ENCODE measurements at places on chromosomes 6 and 20.

GRCh38 chr6:158384671-158385110 is 72.4 kb downstream of the TULP4 start:
- DNase-seq = no peak

GRCh38 chr6:102549221-102549874 is 1155.8 kb downstream of the GRIK2 start:
- no peak for DNase-seq

GRCh38 chr6:13709689-13710551 is 1.7 kb downstream of the RANBP9 start:
- no peak for DNase-seq

DNA sequence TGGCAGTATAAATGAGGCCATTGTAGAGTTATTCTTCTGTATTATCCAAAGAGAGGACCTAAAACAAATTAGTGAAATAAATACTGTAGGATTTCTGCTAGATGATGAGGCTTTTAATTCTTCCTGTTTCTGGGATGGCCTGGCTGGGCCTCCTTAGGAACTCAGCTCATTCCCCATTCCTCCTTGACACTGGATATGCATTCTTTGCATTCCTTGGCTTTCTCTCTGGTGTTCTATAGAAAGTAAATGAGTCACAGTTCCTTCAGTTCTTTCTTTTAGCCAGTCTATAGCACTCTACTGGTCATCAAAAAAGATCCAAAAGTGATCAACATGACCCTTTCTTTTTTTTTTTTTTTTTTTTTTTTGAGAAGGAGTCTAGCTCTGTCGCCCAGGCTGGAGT is 8.6 kb downstream of the OR10C1 start:
- no peak for DNase-seq

DNA sequence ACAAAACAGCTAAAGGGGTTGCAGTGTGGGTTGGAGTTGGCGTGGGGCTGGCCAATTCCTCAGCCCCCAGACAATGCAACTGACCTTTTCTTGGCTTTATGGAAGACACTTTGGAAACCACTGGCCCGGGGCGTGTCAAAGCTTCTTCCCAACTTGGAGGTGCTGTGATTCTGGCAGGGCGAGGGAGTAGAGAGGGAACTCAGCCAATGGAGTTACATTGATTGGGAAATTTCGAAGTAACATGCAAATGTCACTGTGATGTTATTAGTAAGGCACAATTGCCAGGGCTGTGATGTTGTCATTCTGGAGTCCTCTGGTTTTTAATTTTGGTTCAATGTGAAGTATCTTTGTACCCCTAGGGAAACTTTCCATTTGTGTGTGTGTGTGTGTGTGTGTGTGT is 41.5 kb upstream of the EPB41L1 start:
- no peak for DNase-seq

DNA sequence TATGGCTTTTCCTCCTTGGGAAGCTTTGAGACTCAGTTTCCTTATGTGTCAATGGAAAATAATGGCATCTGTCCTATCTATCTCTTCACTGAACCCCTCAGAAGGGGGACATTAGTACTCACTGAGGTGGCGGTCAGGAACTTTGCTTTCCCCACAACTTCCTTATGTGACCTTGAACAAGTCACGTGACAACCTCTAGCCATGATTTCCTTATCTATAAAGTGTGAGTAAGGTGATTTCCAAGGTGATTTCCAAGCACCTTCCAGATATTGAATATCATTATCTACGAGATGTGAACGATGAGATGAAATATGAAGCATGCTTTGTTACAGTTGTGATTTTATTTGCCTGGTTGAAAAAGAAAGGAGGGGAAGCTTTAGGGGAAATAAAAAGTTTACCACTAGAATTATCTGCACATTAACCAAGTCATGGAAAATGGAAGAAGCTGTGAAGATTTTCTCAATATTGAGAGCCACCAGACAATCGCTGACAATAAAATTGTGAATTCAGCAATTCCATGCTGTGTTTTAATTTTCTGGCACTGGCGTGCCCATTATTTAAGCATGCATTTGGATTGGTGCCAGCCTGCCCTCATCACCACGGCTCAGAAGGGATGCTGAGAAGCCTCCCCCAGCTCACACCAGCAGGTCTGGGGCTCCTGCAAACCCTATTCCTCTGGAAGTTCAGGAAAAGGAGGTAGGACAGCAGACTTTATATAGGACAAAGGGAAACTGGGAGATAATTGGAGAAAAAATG is 255.3 kb downstream of the CD83 start:
- DNase-seq = no peak

DNA sequence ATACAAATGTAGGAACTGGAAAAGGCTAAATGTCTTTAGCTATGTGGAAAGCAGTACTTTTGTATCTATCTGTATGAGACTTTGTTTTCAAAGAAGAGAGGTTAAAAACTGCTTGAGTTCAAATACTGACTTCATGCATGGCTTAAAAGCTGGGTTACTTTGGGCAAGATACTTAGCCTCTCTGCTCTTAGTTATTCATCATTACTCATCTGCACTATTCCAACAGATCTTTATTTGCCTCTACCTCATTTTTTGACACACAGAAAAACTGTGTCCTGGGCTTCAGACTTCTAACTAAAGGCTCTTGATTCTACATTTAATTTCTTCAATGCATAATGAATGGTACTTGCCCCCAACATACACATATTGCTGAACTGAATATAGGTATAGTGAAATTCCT is 114.8 kb downstream of the DST start:
- no peak for DNase-seq

GRCh38 chr6:44727651-44728630 is 340.4 kb downstream of the CDC5L start:
- DNase-seq = no peak

DNA sequence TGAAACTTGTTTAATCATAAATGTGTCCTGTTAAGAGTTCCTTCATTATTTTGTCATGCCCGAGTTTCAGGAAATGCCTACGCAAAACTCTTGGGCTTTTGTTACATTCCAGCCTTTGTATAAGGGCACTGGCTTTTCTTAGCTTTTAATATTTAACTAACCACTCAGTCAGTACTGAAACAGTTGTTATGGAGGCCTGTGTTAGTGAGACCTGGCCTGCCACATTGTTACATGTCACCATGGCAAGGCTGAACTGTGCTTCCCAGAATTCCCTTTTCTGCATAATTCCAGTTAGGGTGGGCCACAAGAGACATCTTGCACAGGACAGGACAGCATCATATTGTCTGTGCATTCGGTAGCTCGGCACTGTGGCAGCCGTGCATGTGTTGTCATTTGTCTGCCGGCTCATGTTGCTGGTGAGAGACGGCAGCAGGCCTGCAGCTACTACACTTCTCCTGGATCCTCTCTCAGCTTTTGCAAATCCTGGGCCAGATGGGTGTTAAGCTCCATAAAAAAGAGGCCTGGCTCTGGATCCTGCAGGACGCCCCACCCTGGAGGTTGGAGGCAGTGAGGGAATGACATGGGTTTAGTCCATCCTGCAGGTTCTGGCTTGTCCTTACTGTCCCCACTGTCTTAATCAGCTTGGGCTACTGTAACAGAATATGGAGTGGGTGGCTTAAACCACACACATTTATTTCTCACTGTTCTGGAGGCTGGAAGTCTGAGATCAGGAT is 128.8 kb upstream of the DTNBP1 start:
- no peak for DNase-seq

GRCh38 chr20:38805502-38805957 is at the start of gene PPP1R16B:
Gene PPP1R16B, plus strand, starts transcription at chr20:38805697. Its CDS starts 30,229 bp downstream, at chr20:38835926.
- DNase-seq = no peak

- no peak for DNase-seq
Observed at GRCh38 chr6:149202100-149202499, 115.4 kb upstream of the TAB2 start.

DNA sequence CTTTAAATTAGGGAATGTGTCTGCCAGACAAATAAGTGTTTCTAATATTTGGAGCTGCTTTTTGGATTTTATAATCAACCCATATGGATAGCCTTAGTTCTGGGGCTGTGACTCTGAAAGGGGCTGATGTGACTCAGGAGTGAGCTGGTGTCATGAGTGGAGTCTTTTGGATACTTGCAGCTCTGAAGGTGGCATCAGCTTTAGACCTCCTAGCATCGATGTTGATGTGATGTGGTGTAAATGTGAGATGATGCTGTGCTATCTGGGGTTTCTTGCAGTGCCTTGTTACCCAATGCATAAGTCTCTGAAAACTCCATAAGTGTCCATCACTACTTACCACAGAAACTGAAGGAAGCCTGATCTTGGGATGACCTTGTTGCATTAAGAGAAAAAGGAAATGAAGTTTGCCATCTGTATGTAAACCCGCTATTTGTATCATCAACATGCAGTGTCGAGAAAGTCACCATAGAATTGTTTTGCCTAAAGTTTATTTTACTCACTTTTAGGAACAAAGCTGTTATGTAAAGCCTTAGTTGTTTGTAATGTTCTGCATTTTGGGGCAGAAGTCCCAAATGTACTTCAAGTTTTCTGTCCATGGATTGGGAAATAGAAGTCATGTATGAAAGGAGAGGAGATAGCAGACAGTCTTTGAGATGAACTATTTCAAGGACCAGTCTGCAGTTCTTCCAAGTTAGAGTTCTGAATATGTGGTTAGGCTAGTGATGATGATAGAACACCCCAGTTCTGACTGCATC is 8.0 kb downstream of the FOXO3 start:
- DNase-seq = no peak

DNA sequence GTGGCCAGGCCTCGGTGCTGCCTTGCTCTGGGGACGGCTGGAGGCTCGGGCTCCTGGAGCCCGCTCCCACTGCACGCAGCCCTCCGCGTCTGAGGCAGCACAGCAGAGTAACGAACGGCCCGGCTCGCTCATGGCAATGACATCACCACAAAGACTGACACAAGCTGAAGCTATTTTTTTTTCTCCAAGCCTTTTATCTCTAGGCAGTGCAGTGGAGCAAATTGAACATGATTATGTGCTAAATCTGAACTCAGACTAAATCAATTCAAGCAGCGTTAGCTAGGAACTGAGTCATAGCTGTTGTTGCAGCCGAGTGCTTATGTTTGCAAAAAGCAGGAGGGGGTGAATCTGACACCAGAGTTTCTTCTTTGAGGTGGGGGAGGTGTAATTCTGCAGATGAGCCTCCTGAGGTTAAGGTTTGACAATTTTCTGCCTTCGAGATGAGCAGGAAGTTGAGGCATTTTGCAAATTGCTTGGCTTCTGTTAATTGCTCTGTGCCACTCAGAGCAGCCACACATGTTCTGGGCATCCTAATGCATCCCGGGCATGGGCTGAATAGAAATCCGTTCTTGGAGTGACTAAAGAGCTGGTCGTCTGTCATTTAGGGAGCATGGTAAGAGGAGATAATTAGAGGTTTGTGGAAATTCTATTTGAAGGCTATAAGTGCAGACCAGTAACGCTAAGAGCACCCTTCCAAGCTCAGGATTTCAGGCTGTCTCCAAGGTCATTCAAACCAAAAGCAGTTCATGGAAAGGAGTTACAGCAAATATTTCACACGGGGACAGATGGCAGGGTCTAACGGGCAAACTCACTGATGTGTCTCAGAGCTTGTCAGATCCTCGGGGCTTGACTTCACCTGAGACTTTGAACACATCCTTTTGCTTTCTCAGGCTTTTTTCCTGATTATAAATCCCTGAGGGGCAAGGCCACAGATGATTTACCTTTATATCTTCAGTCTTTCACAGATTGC is 155.1 kb upstream of the ENPP5 start:
- DNase-seq = peak; percentile 8

DNA sequence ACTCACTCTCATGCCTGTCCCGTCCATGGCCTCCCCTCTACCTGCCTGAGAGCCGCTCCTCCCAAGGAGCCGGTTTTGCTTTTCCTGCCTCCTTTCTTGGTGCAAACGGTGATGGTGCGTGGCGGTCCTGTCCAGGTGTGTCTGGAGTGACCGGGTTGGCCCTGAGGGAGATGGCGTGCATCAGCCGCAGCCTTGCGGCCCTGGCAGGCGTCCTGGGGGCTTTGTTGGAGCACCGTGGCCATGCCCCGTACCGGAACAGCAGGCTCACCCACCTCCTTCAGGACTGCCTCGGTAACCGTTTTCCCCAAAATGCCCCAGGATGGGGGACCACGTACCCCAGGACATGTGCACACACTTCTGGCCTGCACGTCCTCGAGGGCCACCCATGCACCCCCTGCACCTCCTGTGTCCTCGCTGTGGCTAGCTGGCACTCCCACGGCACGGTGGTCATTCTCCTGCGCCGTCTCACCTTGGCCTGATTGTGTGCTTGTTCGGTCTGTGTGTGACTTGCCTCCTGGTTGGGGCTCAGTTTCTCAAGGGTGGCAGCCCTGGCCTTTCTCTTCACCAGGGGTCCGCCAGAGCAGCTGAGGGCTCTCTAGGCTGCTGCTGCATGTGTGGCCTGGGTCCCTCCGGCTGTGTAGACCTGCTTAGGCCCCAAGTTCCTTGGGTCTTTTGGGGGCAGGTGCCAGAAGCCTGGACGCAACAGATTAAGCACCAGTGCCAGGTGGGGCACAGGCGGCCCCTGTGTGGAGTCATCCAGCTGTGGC is 36.4 kb downstream of the FRMD1 start:
- no peak for DNase-seq

- DNase-seq = no peak
Observed at GRCh38 chr6:117615750-117616390, 13.6 kb upstream of the GOPC start.

- DNase-seq = peak; percentile 24
Observed at GRCh38 chr6:28953039-28953584, 29.3 kb upstream of the TRIM27 start.

DNA sequence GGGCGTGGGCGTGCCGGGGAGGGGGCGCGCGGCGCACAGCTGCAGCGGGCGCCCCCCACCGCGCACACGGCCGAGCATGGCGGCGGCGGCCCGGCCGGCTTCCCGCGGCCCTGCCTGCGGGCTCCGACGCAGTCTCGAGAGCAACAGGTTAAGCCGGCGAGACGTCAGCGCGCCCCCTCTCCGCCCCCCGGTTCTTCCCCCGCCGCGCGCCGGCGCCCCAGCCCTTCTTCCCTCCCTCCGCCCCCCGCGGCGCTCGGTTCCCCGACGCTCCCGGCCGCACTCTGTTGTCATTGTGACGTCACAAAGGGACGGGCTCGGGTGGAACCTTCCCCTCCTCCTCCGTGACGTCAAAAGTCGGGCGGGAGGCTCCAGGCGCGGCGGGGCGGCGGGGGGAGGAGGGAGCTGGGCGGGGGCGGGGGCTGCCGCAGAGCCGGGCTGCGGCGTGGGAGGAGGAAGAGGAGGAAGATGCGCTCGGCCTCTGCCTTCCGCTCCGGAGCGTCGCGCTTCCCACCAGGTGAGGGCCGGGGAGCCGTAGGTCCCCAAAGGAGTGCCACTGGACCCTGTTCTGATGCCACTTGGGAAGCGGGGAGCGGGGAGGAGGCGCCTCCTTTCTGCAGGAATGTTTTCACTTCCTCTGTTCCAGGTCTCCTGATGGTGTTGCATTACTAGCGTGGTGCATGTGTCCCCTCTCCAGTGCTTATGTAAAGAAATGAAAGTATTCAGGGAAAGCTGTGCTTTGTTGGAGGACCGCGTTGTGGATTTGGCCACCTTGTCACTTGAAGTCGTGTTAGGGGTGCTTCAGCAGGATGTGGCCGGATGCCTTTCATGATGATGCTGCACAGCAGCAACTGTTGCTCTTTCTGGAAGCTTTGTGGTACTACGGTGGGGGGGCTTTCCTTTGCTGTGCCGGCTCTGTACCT is 2.8 kb downstream of the JARID2 start:
- peak; percentile 83 for DNase-seq

- DNase-seq = no peak
Observed at GRCh38 chr6:69771158-69771906, 25.5 kb downstream of the LMBRD1 start.

- DNase-seq = no peak
Observed at GRCh38 chr20:16563066-16563806, 10.0 kb downstream of the KIF16B start.
